Hair follicular keratinocyte (primary cell): ENCODE measurements at places on chromosomes 1 and 21. TPM values are rescaled to one million over a fixed set of nuclear protein-coding genes. Genes with fewer than 3 reads are reported as not detected.

LRRC52 gene
- not detected in 2 replicates for total RNA-seq

TADA1 gene
- total RNA-seq = 7.2 and 10.5 TPM in 2 replicates

RGS13 gene
- total RNA-seq = not detected in 2 replicates

CREB3L4 gene
- total RNA-seq = 5.7 and 7.1 TPM in 2 replicates

TMEM51 gene
- 18.3 and 18.4 TPM in 2 replicates for total RNA-seq

NES gene
- 0.31 and 0.57 TPM in 2 replicates for total RNA-seq

LRRC53 gene
- not detected in 2 replicates for total RNA-seq
